ENCODE measurements at places on chromosomes 16 and 17.

DNA sequence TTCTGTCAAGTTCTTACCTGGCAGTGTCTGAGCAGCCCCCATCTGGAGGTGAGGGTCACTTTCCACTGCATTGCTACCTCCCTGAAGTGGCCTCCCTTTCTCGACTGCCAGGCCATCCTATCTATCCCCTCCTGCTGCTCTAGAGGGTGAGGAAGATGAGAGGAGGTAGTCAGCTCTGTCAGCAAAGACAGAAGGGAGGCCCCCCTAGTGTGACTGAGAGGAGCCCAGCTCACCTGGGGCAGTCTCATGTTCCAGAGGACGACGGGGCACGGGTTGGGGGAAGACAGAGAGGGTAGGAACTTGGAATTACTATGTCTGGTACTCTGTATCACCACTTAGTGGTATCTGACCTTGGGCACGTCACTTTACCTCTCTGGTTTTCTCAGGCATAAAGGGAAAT lies 22.0 kb downstream of the MYO19 start:
- DNase-seq: no peak

DNA sequence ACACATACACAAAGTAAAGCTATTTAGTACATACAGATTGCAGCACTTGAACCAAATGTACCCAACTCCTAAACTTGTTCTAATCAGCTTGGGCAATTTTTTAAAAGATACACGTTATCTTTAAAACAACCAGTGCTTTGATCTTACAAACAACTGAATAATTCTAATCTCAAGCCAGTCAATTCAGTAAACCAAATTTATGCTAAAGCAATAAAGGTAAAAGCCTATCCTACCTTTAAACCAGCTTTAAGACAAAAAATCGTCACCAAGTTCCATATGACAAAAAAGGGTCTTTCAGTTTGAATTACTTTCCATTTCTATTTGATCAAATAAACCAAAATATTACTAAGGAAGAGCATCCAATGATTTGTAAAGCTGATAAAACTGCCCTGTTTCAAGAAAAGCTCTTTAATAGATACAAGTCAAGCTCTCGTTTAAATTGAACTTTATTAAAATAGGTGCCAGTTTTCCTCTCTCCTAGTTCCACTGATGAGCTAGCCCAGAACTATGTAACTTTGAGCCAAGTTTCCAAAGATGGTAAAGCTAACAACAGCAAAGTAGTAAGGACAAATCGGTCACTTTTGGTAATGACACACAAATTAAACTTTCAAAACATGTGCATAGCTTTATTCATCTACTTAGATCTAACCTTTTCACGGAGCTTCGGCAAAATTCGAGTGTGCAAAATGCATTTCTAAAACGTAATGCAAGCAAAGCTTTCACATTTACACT lies 10.2 kb downstream of the CRYBA1 start:
- no peak for DNase-seq

DNA sequence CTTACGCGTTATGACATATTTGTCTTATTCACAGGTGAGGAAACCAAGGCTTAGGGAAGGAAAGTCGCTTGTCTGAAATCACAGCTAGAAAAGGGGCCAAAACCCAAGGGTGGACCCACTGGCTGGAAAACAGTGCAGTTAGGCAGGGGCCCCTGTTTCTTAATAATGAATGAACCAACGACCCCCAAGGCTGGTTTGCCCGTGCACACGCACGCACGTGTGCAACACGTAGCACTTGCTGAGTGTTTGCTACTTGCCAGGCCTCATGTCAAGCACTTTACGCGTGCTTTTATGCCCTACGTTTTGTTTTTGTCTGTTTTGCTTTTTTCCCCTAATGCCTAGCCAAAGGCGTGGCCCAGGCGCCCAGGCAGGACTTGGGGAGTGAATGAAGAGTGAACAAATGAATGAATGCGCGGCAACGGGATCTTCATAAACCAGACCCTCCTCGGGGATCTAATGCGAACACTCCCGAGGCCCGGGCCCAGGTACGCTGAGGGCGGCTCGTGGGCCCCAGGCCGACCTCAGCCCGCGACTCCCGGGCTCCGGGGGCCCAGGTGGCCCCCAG lies 571 bp upstream of the USP10 start:
- DNase-seq: no peak

- DNase-seq: no peak
Measured at GRCh38 chr16:27449434-27450195, 47.6 kb downstream of the IL21R start.

DNA sequence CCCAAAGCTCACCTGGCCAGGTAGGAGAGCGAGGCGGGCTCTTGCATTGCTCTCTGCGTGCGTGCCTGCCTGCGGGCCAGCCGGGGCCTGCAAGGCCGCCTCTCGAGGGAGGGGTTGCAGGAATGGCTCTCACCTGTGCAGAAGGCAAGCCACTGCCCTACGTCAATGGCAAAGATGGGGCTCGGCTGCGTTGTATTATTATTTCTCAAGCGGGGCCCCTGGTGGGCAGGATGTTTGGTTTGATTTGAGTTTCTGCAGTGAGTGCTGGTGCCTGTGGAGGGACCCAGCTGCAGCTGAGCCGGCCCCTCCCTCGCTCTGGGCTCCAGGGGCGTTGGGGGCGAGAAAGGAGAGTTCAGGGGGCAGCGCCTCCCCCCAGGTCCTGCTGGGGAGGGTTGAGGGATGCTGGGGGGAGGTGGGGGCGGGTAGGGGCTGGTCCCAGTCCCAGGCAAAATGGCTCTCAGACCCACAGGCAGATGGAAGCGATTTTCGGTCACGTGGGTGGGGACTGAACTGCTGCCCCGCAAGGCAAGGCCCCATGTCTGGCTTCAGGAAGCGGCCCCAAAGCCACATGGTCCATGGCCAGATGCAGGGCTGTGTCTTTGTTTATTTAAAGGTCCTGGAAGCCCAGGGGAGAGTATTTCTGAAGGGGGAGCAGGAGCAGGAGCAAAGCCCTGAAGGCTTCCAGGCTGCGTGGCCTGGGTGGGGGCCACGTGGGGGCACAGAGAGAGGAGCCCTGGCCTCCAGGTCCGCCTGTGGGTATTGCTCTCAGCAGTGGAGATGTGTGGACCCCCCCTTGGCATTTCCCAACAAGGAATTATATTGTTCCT lies 338.8 kb downstream of the SEC14L1 start:
- DNase-seq: peak; percentile 72

- no peak for DNase-seq
Measured at GRCh38 chr17:17729620-17730249, 48.5 kb downstream of the RAI1 start.

- DNase-seq: no peak
Measured at GRCh38 chr16:80557037-80557436, 16.2 kb downstream of the DYNLRB2 start.

- peak; percentile 62 for DNase-seq
Measured at GRCh38 chr17:13888056-13888609, 181.2 kb upstream of the COX10 start.

- no peak for DNase-seq
Measured at GRCh38 chr17:14784997-14785696, 480.0 kb downstream of the PMP22 start.

DNA sequence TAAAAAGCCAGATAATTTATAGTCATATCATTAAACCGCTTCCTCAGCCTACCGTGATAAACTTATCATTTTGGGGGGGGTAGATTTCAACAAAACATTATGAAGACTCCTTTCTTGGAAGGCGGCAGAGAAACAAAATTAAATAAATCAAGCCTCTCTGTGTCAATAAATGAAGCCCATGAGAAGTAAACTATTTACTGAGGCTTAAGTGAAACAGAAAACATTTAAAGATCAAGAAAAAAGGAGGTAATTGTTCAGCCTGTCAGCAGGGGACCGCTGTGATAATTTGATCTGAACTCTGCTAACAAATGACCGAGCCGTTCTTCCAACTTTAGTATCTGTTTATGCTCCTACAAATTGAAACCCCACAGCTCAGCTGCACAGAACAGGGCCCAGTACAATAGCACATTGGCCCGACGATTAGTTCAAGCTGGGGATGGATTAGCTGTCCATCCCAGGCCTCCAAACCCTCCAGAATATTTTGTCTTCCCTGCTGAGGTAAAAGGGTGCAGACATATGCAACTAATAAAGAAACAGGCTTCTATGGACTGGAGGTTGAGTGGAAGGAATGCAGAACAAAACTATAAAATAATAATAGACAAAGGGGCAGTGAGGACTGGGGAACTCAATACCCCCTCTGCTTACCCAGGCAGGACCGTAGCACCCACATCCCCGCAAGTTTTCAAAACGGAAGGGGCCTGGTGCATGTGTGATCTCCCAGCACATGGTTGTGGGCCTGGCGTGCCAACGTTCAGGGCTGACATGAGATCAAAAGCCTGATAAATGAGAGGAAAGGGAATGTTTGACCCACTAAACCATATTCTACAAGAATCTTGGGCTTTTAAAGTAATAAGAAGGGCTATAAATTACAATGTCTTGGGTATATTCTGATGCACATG lies 298.1 kb upstream of the IRX5 start:
- DNase-seq: no peak

DNA sequence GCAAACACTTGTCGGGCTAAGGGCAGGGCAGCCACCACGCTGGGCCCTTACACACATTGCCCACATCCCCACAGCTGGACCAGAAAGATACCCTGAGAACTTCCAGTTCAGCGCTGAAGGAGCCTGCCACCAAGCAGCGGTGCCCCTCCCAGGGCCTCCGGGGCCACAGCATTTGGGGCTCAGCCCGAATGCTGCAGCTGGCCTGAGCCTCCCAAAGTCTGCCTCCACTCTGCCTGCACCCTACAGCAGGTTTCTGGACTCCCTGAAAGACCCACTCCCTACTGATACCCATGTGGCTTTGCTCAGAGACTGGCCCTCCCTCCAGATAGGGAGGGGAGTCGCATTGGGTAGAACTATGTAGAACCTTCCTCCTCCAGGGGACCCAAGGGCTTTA lies 1.5 kb downstream of the MCRIP1 start:
- no peak for DNase-seq

GRCh38 chr17:73566905-73567782 lies 77.1 kb downstream of the SDK2 start:
- no peak for DNase-seq

DNA sequence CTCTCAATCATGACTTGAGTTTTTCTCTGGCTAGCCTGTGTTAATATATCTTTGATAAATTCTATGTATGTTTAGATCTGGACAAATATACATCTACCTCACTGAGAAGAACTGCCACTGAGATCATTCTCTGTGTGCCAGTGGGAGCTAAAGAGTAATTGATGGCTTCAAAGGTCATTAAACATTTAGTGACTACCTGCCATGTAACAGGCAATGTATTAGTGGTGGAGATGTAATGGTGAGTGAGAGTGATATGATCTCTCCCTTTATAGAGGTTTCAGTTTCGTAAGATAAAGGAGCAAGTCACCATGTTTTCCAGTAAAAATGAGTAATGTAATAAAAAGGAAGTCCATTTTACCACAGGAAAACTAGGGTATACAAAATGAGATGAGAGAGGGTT lies 235.8 kb upstream of the CDH8 start:
- no peak for DNase-seq

DNA sequence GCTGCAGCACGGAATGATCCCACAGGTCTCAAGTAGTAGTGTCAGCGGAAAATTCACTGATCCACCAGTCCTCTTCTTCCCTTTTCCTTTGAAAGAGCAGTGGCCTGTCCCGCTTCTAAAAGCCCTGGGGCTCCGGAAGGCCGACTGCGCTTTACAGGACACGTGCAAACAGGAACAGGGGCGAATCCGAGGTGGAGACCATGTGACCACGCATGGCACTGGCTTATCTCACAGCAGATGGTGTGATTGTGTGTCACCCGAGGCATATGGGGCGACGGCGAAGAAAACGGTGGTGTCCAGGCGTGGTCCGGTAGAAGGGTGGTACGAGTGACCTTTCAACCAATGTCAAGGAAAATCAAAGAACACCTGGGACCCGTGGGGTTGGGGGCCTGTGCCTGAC lies 12.0 kb upstream of the KCNJ18 start:
- peak; percentile 60 for DNase-seq

- no peak for DNase-seq
Measured at GRCh38 chr16:72879846-72880245, 168.1 kb downstream of the ZFHX3 start.

DNA sequence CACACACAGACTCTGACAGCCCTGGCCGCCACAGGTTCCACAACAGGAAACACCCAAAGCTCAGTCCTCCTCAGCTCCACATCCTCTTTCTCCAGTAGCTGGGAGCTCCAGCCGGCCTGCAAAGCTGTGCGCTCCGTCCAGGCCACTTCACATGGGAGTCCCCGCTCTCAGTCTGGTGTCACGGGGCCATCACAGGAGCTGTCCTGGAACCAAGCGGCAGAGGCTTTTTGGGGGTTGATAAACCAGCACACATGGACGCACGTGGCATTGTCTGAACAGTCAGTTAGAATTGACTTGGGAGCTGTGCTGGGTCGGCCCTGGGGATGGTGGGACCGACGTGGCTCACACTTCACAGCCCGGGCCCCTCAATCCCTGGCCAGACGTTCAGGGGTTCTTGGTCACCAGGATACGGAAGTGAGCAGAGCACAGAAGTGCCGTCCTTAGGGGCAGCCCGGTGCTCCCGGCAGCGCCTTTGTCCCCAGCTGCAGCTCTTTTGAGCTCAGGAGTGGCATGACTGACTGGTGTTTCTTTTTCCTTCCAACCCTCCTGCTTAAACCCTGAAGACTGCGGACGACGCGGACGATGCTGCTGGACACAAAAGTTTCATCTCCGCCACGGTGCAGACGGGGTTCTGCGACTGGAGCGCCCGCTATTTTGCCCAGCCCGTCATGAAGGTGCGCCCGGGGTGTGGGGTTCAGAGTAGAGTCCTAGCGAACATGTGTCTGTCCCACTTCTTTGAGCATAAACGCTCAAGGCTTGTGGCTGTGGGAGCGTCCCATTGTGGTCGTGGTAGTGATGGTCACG lies 66.6 kb upstream of the CHMP6 start:
- DNase-seq: peak; percentile 56

DNA sequence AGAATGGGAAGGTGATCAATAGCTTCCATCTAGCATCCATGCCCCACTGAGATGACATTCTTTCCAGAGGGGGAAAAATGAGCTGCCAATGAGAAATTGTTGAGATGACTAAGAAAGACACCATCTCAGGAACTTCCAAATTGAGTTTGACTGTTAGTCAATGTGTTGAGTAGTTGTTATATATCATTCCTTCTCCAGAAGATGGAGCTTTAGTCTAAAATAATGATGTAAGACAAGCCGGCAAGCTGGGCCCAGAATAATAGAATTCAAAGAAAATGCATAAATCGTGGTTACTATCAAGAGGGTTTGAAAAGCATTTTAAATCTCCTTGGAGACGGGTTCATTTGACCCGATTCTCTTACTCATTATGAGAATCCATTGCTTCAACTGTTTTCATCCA lies 71.0 kb upstream of the ATF7IP2 start:
- no peak for DNase-seq

- no peak for DNase-seq
Measured at GRCh38 chr17:74325376-74325742, 667 bp upstream of the KIF19 start.

GRCh38 chr16:22321340-22322001 lies 24.3 kb downstream of the POLR3E start:
- DNase-seq: peak; percentile 80

Measured in sciatic nerve (tissue), 2 donors.